Left hindlimb (tissue), 1 donor: ENCODE measurements at places on chromosomes 4 and X.

DNA sequence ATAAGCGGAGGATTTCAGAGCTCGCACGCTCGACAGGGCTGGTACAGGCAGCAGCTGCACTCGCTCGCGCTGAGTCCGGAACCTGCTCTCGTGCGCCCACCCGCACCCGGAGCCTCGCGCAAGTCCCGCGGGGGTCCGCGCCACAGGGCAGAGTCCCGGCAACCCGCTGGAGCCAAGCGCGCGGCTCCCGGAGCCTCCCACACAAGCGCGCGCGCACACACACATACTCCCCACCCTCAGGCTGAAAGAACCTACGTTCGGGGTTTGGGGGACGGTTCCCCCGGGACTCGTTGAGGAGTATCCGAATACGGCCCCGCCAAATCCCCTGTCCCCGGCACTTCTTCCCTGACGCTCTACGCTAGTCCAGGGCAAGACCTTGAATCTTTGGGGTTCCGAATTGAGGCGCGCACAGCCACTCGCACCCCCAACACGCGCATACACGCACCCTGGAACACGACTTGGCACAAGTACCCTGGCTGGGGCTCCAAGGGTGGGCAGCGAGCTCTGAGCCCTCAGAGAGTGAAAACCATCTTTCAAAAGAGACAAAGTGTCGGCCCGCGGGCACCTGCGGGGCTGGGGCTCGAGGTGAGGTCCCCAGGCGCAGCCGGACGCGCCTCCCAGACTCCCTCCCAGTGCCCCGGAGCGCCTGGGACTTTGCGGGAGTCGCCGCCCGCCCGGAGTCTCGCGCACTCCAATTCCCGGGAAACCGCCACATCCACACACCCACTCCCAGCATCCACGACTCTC, 952 bp downstream of the ANOS1 start:
- no peak for DNase-seq

GRCh38 chr4:147596981-147597380, 20.2 kb upstream of the TMEM184C start:
- no peak for DNase-seq

DNA sequence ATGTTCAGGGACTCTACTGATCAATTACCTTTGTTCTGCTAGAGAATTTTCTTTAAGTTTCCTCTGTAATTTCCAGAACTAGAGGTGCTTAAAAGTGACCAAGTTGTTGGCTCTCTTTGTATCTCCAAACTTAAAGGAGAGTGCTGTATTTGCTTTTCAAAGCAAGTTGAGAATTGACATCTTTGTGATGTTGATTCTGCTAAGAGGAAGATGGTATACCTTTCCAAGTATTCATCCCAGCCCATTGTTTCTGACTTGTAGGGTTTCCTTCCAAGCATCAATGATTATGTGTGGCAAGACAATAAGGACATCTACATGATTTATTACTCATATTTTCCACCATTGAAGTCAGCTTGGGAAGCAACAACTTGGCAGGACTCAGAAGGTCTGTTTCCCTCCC, 190.6 kb downstream of the GC start:
- DNase-seq = no peak

DNA sequence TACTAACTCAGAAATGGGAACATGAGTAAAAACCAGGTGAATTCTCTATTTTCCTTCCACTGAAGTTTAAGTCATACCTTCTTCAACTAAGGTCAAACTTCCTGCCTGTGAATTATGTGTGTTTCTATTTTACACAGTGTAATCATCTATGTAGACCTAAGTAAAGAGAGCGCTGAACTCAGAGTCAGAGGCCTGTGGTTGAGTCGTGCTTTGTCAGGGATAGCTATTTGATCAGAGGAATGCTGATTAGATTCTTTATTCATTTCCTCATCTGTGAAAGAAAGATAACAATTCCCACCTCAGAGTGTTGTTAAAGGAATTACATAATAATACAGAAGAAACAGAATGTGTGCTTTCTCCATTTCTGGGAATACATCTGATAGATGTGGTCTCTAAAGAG, 654.1 kb downstream of the STIM2 start:
- no peak for DNase-seq

GRCh38 chrX:150355913-150356312, 7.2 kb upstream of the MAMLD1 start:
- no peak for DNase-seq

GRCh38 chrX:80810365-80810978, 795 bp upstream of the BRWD3 start:
- DNase-seq = no peak

GRCh38 chr4:31518796-31519250, 798.7 kb downstream of the PCDH7 start:
- no peak for DNase-seq

GRCh38 chr4:1685235-1686150, 1.4 kb upstream of the FAM53A start:
- DNase-seq = no peak

- DNase-seq = no peak
Observed at GRCh38 chrX:7330556-7330955, 182.6 kb upstream of the PUDP start.

DNA sequence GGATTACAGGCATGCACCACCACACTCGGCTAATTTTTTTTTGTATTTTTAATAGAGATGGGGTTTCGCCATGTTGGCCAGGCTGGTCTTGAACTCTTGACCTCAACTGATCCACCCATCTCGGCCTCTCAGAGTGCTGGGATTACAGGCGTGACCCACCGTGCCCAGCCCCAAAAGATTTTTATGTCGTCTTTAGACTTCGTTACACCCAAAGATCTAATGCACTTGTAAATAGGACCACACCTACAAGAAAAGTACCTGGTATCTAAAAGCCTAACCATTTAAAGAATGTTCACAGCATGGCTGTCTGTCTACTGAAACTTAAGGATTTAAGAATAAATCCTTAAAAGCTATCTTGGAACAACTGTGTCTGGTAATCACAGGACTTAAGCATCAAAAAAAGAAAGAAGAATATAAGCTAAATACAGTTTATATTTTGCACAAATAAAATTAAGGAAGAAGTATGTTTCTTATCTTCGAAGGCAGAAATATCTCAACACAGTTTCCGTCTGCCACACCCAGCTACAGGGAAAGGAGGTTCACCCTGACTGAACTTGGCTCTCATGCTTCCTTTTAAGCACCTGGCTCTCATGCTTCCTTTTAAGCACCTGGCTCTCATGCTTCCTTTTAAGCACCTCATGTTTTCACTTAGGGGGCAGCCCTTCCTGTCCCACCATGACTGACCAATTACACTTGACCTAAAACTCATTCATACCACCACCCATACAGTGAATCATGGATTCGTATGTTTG, 92.0 kb upstream of the STS start:
- DNase-seq = no peak
